Activated CD8-positive, alpha-beta memory T cell treated with anti-CD3 and anti-CD28 coated beads, Interleukin-2, amount 10 ng/mL, durations not matched to agents 7 days and 5 days (primary cell): ENCODE measurements at places on chromosomes 2 and 18. TPM values are rescaled to one million over a fixed set of nuclear protein-coding genes. Genes with fewer than 3 reads are reported as not detected.

Gene SERPINB3
- not detected for total RNA-seq

Gene CLEC4F
- not detected for total RNA-seq

Gene BOLL
- total RNA-seq: not detected

Gene ZAP70
- 338 TPM for total RNA-seq

Gene ZC3H6
- total RNA-seq: 6.9 TPM

Gene TRIB2
- 14.3 TPM for total RNA-seq

- no peak for DNase-seq
- no peaks in the 10 kb centered on the region for H3K36me3 ChIP-seq
- no peak overlapping the region for H3K27ac ChIP-seq
Observed at GRCh38 chr2:132415256-132415914, 1.2 kb upstream of the GPR39 start.

DNA sequence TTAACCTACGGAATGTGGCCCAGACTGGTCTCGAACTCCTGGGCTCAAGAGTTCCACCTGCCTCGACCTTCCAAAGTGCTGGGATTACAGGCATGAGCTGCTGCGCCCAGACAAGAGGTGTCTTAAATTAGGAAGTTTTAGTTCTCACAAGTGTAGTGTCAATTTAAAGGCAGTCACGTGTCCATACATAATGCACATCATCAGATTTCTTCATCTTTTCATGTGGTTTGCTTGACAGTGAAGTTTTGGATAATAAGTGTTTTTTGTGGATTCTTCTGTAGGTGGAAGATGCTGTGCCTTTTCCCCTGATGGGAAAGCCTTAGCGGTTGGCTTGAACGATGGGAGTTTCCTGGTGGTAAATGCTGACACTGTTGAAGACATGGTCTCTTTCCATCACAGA, 147.5 kb downstream of the RTN4 start:
- peaks cover 14% of the 10 kb centered on the region for H3K4me1 ChIP-seq
- H3K27me3 ChIP-seq: no peaks in the 10 kb centered on the region
- H3K36me3 ChIP-seq: no peaks in the 10 kb centered on the region
- DNase-seq: no peak
- no peak overlapping the region for H3K27ac ChIP-seq

DNA sequence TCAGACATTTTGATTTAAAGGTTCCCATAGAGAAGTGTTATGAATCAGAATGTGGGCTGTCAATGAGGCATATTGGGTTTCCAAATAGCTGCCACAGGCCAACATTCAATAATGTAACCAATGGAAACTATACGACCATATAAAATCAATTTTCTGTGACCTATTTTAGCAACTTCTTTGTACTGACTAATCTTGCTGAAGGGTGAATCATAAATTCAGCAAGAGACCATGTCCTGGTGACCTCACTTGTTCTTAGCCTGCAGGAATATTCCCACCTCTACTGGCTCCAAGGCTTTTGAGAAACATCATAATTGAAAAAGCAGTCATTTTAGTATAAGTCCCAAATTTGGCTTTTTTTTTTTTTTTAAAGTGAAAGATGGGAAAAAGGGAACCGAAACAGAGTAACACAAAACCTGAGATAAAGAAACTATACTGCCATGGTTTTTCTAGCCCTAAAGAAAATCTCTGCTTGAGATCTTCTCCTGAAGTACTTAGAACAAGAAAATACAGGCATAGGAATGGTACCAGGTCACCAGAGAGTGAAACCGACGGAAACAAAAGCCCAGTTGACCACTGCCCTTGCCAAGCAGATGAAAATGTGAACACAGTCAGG, 32.1 kb downstream of the PLEKHM3 start:
- no peak for DNase-seq
- no peaks in the 10 kb centered on the region for H3K36me3 ChIP-seq
- H3K4me3 ChIP-seq: no peak overlapping the region

- no peak overlapping the region for H3K27ac ChIP-seq
- no peaks in the 10 kb centered on the region for H3K4me1 ChIP-seq
- peaks cover 9% of the 10 kb centered on the region for H3K27me3 ChIP-seq
- DNase-seq: no peak
Observed at GRCh38 chr2:30026091-30027055, 105.0 kb upstream of the ALK start.

GRCh38 chr2:131584940-131585339, 57.3 kb downstream of the CCDC74A start:
- peaks cover 33% of the 10 kb centered on the region for H3K27me3 ChIP-seq
- no peak for DNase-seq
- H3K27ac ChIP-seq: no peak overlapping the region
- no peak overlapping the region for H3K4me3 ChIP-seq
- H3K36me3 ChIP-seq: no peaks in the 10 kb centered on the region

DNA sequence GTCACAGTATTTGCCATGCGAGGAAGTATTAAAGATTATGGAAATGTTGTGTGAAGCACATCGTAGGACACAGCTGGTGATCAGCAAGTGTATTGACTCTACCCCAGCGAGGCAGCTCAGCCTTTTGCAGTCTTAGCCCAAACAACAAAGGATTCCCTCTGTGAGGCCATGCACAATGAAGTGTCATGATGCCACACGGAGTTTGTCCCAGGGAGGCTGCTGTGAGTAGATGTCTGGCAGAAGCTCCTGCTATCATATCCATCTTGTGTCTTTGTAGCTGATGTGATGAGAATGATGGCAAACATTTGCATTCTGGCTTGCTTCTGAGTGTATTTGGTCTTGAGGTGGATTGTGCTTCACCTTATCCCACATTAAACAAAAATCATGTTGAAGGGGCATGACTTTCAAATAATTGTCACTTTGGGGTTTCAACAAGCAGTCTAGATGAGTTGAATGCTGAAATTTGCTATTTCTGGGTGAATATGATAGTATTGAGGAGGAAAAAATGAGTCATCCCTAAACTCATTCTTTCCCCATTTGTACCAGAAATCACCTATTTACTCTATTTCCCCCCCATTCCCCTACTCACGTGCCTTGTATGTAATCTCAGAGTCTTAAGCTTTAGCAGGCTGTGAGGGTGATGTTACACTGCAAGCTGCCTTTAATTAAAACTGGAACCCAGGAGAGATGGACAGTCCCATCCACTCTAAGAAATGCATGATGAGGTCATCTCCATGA, 273.5 kb downstream of the RNF144A start:
- H3K4me3 ChIP-seq: no peak overlapping the region
- no peaks in the 10 kb centered on the region for H3K36me3 ChIP-seq
- no peak overlapping the region for H3K27ac ChIP-seq

GRCh38 chr2:74387346-74387745, 7.2 kb upstream of the DCTN1 start:
- no peak overlapping the region for H3K27ac ChIP-seq
- peaks cover 5% of the 10 kb centered on the region for H3K4me1 ChIP-seq
- H3K36me3 ChIP-seq: peaks cover 1% of the 10 kb centered on the region
- H3K27me3 ChIP-seq: no peaks in the 10 kb centered on the region
